ENCODE measurements at places on chromosomes 2 and 18.

GRCh38 chr2:240404174-240404852 lies 31.1 kb upstream of the GPC1 start:
- DNase-seq, result no peak

DNA sequence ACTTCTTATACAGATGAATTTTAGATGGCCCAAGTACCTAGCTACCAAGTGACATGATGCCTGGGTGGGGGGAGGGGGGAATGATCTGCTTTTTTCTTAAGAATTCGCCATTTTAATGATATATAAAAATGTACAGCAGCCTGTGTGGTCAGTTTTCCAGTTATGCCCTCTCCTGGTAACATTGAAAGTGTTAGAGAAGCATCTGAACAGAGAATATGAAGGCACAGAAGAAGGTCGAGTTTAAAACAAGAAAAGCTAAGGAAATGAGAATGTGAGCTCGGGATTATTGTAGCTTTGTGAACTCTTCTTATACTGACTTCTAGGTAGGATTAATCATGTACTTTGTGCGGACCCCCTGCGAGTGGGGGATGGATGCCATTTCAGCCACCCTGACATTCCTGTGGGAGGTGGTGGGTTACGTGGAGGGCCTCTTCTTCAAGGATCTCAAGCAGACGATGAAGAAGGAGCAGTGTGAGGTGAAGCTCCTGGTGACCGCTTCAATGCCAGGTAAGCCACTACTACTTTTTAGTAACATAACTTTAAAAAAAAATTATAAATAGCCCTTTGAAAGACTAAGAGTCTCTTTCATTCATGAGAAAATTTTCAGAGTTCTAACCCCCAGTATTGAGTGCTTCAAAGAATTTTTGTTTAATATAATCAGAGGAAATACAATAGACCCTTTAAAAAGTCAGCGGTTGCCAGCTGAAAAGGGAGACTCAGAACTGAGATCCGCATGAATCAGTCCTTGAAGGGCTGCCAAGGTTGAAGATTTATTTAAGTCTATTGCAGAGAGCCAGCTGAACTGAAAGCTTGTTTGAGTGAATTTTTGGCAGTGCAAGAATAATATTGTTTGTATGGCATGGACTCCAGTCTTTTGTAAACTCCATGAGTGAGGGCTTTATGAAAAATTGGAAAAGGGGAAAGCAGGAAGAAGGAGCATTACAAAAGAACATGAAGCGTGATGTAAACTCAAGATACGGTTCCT lies 68.6 kb upstream of the RPE start:
- no peak for DNase-seq

- no peak for DNase-seq
Measured at GRCh38 chr18:51196118-51196810, 1.2 kb downstream of the MEX3C start.

GRCh38 chr2:74374509-74375205 lies 5.5 kb downstream of the DCTN1 start:
- no peak for DNase-seq

GRCh38 chr2:225781991-225782390 lies 382.5 kb downstream of the NYAP2 start:
- DNase-seq, result no peak

GRCh38 chr2:160200921-160201320 lies 849 bp upstream of the ITGB6 start:
- DNase-seq, result no peak
